Right kidney (tissue), 9 donors: ENCODE measurements at places on chromosomes 12 and 14.
A peak's percentile ranks its signal among the peaks of the same experiment; 100 is the strongest.

DNA sequence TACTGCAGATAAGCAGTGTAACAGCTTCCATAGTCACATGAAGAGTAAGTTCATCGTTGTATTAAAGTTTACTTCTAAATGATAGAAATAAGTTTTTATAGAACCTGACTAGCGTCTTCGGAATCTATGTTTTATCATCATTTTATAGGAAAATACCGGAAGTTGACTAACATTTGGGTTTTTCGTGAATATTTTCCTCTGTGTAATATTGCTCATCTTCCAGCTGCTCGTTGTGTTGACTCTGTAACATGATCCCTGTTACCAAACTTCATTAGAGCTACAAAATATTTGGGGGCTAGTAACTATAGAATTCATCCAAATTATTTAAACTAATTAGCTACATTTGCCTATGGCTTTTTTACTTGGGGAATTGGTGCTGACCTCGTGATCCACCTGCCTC is 37.2 kb downstream of the DDX51 start:
- no peak for DNase-seq

GRCh38 chr12:94244165-94245133 is 96.1 kb downstream of the PLXNC1 start:
- no peak for DNase-seq

- peak; percentile 25 for DNase-seq
These were observed 42.0 kb downstream of the GPHB5 start for GRCh38 chr14:63276492-63277342.

GRCh38 chr12:49566361-49566760 is 1.6 kb downstream of the MCRS1 start:
- DNase-seq, result no peak

GRCh38 chr14:20632831-20633691 is 8.4 kb downstream of the OR6S1 start:
- DNase-seq, result peak; percentile 47

- DNase-seq, result peak; percentile 91
These were observed 460 bp upstream of the SYNE2 start for GRCh38 chr14:63852271-63852816.

DNA sequence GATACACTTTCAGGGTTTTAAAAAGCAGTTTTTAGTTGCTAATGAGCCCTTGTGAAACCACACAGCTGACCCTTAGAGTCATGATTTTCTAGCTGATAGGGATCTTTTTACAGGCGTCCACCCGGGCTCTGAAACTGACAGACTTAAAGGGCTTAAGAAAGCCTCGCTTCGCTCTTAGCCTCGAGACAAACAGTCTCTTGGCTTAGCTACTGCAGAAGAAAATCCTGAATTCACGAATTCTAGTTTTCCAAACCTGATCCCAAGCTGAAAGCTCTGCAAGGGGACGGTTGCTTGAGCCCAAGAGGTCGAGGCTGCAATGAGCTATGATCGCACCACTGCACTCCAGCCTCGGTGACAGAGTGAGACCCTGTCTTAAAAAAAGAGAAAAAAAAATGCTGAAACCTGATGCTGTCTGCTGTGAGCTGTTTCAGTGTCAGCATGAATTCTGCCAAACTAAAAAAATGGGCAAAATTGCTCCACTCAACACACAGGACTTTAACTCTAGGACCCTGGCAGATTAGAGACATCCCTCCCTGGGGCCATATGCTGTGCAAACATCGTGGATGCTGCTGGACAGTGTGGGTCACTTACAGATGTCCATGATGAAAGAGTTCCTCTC is 3.1 kb upstream of the HPD start:
- peak; percentile 60 for DNase-seq

DNA sequence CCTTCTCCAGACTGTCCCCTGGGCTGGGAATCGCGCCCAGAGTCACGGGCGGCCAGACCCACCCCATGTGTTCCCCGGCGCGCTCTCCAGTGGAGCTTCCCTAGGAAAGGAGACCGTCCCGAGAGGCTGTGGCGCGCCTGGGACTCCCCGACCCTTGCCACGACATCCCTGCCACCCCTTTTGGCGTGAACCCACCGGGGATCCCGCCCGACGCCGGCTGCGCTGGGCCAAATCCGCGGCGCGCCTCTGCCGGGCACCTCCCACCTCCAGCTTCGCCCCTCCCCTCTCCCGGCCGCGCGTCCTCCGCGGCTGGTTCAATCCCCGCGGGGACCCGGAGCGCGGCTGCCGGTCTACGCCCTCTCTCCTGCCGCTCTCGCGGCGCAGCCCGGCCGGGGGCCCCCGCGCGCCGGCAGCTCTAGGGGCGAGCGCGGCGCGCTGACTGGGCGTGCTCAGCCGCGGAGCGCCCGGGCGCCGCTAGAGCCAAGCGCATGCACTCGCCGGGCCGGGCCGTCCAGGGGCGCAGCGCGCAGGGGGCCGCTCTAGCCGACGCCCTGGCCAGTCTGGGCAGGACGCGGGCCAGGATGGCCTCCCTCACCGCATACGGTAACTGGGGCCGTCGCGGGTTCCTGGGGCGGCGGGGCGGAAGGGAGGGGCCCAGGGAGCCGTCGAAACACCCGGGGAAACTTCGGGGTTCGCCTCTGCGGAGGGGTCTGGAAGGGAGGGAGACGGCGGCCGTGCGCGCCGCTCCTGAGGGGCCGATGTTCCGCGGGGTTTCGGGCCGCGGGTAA is 77.4 kb upstream of the ANO4 start:
- peak; percentile 64 for DNase-seq

- no peak for DNase-seq
These were observed 14.6 kb downstream of the BEST3 start for GRCh38 chr12:69684466-69684865.

GRCh38 chr14:52079239-52079959 is 10.5 kb upstream of the NID2 start:
- no peak for DNase-seq
